Naive thymus-derived CD8-positive, alpha-beta T cell (primary cell): ENCODE measurements at places on chromosomes 5 and 9.

DNA sequence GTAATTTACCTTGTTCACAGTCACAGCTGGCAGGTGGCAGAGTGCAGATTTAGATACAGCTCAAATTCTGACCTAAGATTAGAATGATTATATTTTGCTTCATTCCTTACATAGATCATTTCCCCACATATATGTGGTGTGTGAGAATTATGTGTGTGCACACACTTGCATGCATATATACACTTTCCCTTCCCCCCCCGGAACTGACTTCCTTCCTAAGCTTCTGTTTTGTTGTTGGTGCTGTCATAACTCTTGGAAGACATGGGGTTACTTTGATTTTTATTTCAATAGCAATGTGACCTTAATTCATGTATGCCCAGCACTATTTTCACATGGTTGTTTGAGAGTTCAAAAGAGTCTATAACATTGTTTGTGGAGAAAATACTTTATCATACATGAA, 112.8 kb downstream of the CMYA5 start:
- H3K27ac ChIP-seq: no peak overlapping the region
- no peak overlapping the region for H3K4me3 ChIP-seq
- peaks cover 4% of the 10 kb centered on the region for H3K4me1 ChIP-seq
- peaks cover 7% of the 10 kb centered on the region for H3K27me3 ChIP-seq

GRCh38 chr9:22682961-22683699, 236.5 kb downstream of the DMRTA1 start:
- DNase-seq: no peak
- H3K36me3 ChIP-seq: no peaks in the 10 kb centered on the region
- H3K4me1 ChIP-seq: no peaks in the 10 kb centered on the region
- H3K27me3 ChIP-seq: no peaks in the 10 kb centered on the region

DNA sequence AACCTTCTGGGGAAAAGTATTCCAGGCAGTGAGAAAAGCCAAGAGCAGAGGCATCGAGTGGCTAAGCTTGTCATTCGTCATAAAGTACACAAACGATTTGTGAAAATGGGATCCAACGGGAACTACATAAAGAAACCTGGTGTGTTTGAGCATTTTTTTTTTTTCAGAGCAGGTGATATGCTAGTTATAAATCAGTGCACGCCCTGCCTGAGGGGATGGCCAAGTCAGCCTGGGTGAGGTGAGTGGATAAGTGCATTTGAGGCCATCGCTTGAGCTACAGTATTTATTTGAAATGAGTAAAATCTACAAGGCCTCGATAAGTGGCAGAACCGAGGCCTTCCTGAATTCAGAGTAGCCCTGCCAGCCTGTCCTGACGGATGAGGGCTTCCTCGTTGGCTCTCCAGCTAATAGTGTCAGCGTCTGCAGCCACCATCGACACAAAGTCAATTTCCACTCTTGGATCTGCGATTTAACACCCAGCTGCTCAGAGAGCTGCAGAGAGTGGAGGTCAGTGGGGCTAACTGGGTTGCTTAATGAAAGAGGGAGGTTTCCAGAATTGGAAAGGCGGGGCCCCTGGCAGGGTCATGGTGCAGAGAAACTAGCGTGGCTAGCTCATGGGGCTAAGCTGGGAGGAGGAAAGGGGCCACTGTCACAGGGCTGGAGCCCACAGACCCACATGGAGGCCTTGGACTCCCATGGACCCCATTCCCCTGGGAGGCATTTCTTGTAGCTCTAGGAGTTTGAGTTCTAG, 27.3 kb downstream of the PPARGC1B start:
- H3K27me3 ChIP-seq: no peaks in the 10 kb centered on the region
- no peaks in the 10 kb centered on the region for H3K36me3 ChIP-seq
- peaks cover 14% of the 10 kb centered on the region for H3K4me1 ChIP-seq
- DNase-seq: no peak

DNA sequence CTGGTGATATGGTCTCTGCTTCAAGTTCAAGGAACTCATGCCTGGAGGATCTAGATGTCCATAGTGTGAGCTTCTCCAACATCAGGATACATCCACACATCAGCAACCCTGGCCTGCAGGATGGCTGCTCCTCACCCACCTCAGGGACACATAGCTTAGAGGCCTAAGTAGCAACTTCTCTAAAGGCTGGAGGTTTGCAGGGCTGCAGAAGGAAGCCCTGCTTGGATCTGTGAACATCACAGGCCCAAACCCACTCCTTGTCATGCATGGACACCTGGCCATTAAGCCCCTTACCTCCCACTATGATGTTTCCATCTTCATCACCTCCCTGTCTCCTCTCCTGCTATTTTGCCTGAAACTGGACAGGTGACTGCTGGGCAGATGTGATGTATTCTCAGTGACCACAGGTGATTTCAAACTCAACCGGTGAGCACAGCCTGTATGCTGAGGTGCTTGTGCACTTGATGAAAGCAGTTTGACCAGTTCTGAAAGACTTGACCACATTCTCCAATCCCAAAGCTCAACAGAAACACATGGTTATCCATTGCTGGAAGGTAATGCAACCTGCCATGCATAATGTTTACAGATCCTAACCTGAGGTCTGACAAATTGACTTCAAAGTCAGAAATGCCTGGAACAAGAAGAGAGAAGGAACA, 205.2 kb downstream of the FSTL4 start:
- DNase-seq: no peak
- peaks cover 5% of the 10 kb centered on the region for H3K27me3 ChIP-seq
- no peak overlapping the region for H3K4me3 ChIP-seq
- no peak overlapping the region for H3K27ac ChIP-seq
- no peaks in the 10 kb centered on the region for H3K4me1 ChIP-seq
- H3K36me3 ChIP-seq: no peaks in the 10 kb centered on the region

DNA sequence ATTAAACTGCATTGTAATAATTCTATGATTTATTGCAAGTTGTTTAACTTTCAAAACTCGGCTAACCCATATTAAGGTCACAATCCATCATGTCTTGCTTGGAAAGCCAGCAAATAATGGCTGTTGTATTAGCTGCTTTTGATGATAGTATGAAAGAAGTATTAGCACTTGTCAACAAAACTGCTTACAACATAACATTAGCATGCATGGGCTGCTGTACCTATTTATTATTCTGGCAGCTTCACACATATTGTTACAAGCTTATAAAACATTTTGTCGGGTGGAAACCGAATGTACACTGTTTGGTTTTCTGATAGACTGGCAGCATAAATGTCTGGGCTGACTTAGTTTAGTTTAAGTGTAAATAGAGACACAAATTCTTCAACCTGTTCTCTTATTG, 378.3 kb downstream of the KIAA0825 start:
- no peak overlapping the region for H3K4me3 ChIP-seq
- no peaks in the 10 kb centered on the region for H3K27me3 ChIP-seq
- H3K4me1 ChIP-seq: no peaks in the 10 kb centered on the region

- no peaks in the 10 kb centered on the region for H3K36me3 ChIP-seq
- peaks cover 33% of the 10 kb centered on the region for H3K4me1 ChIP-seq
- no peak within 1 kb of the TSS for H3K27ac ChIP-seq
- peak within 1 kb of the TSS; percentile 71 for H3K4me3 ChIP-seq
- DNase-seq: no peak
- peaks cover 31% of the 10 kb centered on the region for H3K27me3 ChIP-seq
Measured at GRCh38 chr5:32710550-32711361, at the start of gene NPR3. Gene NPR3, plus strand, starts transcription at chr5:32711321. Its CDS starts 456 bp downstream, at chr5:32711777.

- H3K4me3 ChIP-seq: peak overlapping the region; percentile 88
- H3K36me3 ChIP-seq: no peaks in the 10 kb centered on the region
- no peak for DNase-seq
- no peak overlapping the region for H3K27ac ChIP-seq
Measured at GRCh38 chr5:61334868-61335615, 3.0 kb downstream of the ZSWIM6 start.

- DNase-seq: no peak
- peaks cover 2% of the 10 kb centered on the region for H3K4me1 ChIP-seq
- H3K36me3 ChIP-seq: no peaks in the 10 kb centered on the region
- H3K27ac ChIP-seq: no peak overlapping the region
- peaks cover 8% of the 10 kb centered on the region for H3K27me3 ChIP-seq
- no peak overlapping the region for H3K4me3 ChIP-seq
Measured at GRCh38 chr9:38086496-38086895, 17.5 kb upstream of the SHB start.

DNA sequence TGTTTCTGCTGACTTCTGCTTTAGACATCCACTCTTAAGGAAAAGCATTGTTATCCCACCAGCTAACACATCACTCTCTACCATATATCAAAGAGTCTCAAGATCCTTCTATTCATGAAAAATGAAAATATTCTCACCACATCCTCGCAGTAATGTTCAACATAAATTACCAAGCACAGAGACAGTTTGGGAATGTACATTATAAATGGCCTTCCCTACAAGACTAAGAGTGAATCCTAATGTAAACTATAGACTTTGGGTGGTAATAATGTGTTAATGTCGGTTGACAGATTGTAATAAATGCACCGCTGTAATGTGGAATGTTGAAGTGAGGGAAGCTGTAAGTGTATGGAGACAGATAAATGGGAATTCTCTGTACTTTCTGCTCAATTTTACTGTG, 27.1 kb upstream of the KCNIP1 start:
- no peak overlapping the region for H3K4me3 ChIP-seq
- no peaks in the 10 kb centered on the region for H3K4me1 ChIP-seq
- no peak overlapping the region for H3K27ac ChIP-seq
- peaks cover 25% of the 10 kb centered on the region for H3K27me3 ChIP-seq
- DNase-seq: no peak
- H3K36me3 ChIP-seq: no peaks in the 10 kb centered on the region

GRCh38 chr9:72415163-72415562, 50.2 kb upstream of the ZFAND5 start:
- H3K4me1 ChIP-seq: peaks cover 2% of the 10 kb centered on the region
- no peak overlapping the region for H3K27ac ChIP-seq
- no peaks in the 10 kb centered on the region for H3K36me3 ChIP-seq
- DNase-seq: no peak

DNA sequence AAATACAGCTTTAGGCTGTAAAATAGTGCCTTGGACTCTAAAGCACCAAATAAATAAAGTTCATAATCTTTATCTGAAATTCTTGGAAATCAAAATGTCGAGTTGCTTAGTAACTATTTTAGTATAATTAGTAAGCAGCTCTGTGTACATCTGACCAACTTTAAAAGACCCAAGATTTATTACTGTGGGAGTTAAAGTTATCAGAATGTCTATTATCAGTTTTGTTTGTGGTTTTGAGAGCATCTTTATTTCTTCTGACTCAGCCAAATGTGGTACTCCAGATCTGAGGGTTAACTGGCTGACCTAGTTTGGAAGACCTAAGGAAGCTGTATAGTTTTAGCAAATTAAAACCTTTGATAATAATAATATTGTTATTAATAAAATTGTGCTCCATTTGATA, 81.2 kb downstream of the PRLR start:
- DNase-seq: no peak
- no peaks in the 10 kb centered on the region for H3K36me3 ChIP-seq
- no peaks in the 10 kb centered on the region for H3K4me1 ChIP-seq
- peaks cover 7% of the 10 kb centered on the region for H3K27me3 ChIP-seq

GRCh38 chr5:56700711-56701110, 114.6 kb upstream of the MAP3K1 start:
- peaks cover 12% of the 10 kb centered on the region for H3K4me1 ChIP-seq
- H3K4me3 ChIP-seq: no peak overlapping the region
- H3K27me3 ChIP-seq: no peaks in the 10 kb centered on the region
- DNase-seq: no peak

- H3K36me3 ChIP-seq: no peaks in the 10 kb centered on the region
- H3K4me1 ChIP-seq: peaks cover 12% of the 10 kb centered on the region
- no peak overlapping the region for H3K27ac ChIP-seq
- H3K27me3 ChIP-seq: no peaks in the 10 kb centered on the region
Measured at GRCh38 chr9:97975376-97975775, 7.8 kb upstream of the ANP32B start.

DNA sequence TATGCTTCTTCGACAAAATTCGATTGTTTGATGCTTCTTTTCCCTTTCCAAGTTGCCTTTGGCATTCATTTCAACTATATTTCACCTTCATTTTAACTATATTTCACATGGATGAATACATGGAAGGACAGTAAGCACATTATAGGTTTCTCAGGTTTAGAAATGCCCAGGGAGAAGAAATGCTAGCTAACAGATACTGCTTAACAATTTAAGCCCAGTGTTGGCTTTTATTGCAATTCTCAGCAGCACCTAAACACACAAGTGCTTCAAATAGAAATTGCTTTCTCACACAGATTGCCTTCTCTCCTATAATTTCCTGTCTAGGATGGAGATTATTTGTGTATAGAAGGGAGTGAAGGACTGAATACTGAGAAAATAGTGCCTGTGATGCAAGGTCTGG, 30.2 kb upstream of the SMC5 start:
- H3K27ac ChIP-seq: no peak overlapping the region
- H3K4me3 ChIP-seq: no peak overlapping the region
- peaks cover 3% of the 10 kb centered on the region for H3K36me3 ChIP-seq
- no peak for DNase-seq

DNA sequence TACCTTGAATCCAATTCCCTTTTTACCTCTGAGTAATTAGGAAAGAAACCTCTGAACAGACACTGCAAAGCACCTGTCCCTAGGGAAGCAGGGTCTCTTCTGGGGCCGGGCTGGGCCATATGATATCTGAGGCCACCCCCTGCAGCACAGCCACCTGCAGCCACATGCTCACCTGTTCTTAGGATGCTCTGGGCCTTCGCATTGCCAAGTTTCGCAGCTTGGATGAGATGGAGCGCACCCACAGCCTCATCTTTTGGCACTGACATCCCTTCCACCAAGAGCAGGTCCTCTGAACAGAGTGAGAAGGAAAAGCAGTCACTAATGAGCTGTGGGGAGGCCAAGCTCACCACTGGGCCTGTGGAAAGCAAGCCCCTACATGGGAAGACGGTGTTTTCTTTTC, 27.3 kb downstream of the CLTA start:
- peaks cover 18% of the 10 kb centered on the region for H3K36me3 ChIP-seq
- H3K27me3 ChIP-seq: no peaks in the 10 kb centered on the region
- DNase-seq: no peak
- peaks cover 35% of the 10 kb centered on the region for H3K4me1 ChIP-seq

DNA sequence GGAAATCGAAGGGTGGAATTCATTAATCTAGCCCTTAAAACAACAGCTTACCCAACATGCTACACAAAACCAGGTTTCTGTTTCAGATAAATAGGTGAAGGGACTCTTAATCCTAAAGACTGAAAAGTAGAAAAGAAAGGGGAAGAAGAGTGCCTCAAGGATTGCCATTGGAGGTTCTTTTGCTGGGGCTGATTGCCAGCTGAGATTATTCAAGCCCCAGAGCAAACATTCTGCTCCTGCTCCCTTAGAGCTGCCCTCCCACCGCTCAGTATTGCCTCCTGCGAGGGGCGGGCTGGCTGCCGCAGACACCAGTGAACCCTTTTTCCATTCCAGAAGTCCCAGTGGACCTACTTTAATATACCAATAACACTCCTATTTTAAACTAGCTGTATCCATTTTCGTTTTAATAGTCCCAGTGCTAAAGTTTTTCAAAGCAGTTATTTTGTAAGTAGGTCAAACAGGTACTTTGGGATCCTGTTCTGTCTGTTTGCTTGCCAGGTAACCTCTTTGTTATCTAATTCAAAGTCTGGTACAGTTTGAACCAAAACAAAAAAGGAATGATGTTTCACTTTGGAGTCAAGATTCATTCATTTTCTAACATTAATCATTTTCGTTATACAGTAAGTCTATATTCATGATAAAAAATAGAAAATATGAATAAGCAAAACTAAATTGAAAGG, 38.6 kb downstream of the HMGCS1 start:
- H3K4me1 ChIP-seq: no peaks in the 10 kb centered on the region
- H3K36me3 ChIP-seq: peaks cover 5% of the 10 kb centered on the region
- no peak overlapping the region for H3K4me3 ChIP-seq
- H3K27ac ChIP-seq: no peak overlapping the region

- H3K27ac ChIP-seq: no peak overlapping the region
- no peak overlapping the region for H3K4me3 ChIP-seq
- no peak for DNase-seq
- no peaks in the 10 kb centered on the region for H3K4me1 ChIP-seq
Measured at GRCh38 chr5:53355316-53355715, 125.1 kb upstream of the FST start.

GRCh38 chr9:38697776-38698300, 22.1 kb downstream of the FAM240B start:
- no peak overlapping the region for H3K4me3 ChIP-seq
- H3K36me3 ChIP-seq: no peaks in the 10 kb centered on the region
- H3K4me1 ChIP-seq: no peaks in the 10 kb centered on the region
- peaks cover 2% of the 10 kb centered on the region for H3K27me3 ChIP-seq
- DNase-seq: no peak
